WERI-Rb-1 (cell line): ENCODE measurements at places on chromosomes 1 and 21.
A peak's percentile ranks its signal among the peaks of the same experiment; 100 is the strongest.

DNA sequence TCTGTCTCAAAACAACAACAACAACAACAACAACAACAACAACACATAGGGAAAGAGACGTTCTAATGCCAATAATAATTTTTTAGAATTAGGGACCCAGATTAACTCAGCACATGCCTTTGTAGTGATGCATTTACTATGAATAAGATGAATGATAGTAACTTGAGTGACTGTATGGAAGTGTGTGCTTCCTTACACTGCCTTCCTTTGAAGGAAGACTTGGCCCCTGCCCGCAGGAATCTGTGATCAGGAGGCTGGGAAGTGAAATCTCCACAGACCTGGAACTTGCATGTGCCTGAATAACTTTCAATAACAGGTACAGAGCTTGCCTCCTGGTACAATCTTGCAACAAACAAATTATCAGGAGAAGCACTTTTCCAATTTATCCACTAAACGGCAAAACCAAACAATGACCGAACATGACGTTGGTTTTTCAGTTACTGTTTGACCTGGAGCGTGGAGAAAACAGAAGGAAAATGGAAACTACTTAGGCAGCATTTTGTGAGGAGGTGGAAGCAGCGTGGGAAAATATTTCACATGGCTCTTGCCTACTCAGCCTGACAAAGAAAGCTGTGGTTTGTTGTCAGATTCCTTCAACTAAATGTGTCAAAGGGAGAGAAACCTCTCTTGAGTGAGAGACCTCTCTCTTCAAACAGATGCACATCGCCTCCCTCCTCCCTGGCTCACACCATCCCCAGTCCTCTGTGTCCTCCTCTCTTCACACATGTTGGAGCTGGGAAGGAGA lies 10.1 kb upstream of the ABCA4 start:
- no peak for DNase-seq

DNA sequence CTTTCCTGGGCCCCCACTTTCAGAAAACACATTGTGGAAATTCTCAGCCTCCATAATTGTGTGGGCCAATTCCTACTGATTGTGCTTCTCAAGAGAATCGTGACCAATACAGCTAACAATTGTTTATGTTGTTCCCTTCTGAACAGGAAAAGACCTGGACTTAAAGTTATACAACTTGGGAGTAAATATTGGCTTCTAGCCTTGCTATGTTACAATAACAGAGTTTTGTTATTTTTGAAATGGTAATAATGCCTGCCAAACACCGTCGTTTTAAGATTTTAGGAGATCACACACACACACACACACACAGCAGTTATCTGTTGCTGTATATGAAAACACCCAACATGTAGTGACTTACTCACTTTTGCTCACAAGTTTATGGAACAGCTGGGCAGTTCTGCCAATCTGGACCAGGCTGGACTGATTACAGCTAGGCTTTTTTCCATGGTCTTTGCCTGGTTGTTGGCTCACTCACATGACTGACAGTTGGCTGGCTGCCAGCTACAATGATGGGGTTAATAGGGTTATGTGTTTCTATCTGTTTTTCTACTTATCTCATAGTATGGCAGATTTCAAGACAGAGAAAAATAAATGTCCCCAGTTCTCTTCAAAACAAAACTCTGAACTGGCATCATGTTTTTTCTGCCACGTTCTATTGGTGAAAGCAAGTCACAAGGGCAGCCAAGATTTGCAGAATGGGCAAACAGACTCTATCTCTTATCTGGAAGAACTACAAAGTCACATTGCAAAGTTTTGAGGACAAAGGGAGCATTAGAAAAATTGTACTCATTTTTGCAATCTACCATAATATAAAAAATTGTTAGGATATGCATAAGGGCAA lies 447.5 kb downstream of the NEGR1 start:
- DNase-seq = peak; percentile 17

DNA sequence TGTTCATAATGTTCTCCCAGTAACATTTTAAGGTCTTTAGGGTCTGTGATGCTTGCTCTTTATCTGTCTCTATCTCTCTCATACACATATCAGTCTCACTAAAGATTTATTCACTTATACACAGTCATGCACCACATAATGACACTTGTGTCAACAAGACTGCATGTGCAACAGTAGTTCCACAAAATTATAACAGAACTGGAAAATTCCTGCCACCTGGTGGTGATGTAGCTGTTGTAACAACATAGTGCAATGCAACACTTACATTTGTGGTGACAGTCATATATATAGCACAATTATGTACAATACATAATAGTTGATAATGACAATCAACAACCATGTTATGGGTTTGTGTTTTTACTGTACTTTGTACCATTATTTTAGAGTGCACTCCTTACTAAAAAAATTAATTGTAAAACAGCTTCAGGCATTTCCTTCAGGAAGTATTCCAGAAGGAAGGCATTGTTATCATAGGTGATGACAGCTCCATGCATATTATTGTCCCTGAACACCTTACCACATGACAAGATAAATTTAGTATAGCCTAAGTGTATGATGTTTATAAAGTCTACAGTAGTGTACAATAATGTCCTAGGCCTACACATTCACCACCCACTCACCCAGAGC lies 8.1 kb downstream of the TDRD5 start:
- DNase-seq = peak; percentile 46

DNA sequence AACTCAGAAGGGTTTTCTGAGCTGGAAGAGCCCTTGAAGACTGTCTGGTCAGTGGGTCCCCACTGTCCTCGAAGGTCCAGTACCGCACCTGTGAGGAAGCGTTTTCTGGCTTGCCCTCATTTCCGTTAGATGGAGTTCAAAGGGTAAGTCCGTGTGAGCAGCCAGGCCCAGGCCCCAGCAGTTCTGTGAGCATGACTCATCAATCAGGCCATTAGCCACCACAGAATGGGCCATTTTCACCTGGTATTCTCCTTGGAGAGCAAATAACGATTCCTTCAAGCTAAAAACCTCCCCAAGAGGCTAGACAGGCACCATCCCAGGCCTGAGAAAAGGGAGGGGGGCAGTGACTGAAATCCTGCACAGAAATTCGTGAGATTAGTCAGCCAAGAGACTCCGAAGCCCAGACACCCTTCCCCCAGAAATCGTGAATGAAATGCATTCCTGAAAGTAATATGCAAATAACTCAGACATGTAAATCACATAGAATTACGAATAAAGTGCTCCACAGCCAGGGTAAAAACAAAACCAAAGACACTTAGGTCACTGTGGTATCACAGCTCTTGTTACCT lies 66.0 kb downstream of the BCAR3 start:
- no peak for DNase-seq

- DNase-seq = no peak
These were observed 375.7 kb downstream of the NPHP4 start for GRCh38 chr1:5616366-5617178.

- no peak for DNase-seq
These were observed 85.9 kb upstream of the PUM1 start for GRCh38 chr1:31151402-31151801.

DNA sequence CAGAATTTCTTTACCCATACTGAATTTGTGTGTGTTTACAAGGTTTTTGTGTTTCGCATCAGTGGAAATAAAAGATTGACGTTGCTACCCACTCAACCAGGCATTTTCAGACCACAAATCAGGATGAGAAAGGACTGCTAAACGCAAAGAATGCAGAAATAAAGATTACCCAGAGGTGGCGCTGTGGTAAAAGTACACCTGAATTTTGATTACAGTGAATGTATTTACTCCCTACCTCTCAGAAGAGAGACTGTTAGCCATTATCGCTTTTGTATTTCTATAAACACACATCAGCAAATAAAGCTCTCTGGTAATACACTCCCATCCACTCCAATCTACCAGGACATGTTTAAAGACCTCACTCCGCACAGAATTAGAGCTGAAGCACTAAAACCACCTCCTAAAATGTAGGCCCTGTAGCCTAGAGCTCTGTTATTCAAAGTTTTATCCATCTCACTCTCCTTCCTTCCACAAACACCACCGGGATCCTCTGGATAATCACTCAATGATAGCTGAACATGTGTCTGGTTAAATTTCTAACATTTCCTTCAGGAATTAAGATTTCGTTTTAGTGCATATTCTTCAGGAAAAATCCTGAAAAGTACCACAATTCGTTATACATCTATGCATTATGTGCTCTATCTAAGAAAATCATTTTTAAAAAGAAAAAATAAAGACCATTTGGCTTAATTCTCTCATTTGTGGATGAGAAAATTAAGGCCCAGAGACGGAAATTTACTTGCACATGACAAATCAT lies 2.5 kb upstream of the LMO4 start:
- DNase-seq = peak; percentile 64

DNA sequence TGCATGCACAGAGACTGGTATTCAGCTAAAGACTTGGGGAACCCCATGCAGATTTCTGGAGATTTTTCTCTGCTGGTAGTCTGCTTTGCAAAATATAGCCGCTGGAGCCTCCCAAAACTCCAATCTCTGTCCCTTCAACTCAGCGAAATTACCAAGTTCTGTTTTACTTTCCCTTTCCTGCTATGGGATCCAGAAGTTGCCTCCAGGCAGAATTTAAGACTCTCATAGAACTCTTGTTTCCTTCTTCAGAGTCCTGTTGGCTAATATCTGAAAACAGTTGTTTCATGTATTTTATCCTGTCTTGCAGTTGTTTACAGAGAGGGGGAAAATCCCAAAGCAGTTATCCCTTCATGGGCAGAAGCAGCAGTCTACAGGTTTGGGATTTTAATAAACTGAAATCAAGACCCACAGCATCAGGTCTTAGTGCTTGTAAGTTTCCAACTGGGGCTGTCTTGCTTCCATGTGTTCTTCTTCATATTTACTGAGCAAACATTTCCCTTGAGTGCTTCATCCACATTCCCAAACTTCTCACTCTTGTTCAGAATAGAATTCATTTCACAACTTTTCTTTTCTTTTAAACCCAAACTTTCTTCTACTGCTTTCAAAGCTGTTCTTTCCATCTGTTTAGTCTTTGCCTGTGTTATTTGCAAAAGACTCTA lies 221.3 kb upstream of the DMRTA2 start:
- no peak for DNase-seq

- DNase-seq = no peak
These were observed 7.6 kb upstream of the C1orf116 start for GRCh38 chr1:207040181-207040533.

DNA sequence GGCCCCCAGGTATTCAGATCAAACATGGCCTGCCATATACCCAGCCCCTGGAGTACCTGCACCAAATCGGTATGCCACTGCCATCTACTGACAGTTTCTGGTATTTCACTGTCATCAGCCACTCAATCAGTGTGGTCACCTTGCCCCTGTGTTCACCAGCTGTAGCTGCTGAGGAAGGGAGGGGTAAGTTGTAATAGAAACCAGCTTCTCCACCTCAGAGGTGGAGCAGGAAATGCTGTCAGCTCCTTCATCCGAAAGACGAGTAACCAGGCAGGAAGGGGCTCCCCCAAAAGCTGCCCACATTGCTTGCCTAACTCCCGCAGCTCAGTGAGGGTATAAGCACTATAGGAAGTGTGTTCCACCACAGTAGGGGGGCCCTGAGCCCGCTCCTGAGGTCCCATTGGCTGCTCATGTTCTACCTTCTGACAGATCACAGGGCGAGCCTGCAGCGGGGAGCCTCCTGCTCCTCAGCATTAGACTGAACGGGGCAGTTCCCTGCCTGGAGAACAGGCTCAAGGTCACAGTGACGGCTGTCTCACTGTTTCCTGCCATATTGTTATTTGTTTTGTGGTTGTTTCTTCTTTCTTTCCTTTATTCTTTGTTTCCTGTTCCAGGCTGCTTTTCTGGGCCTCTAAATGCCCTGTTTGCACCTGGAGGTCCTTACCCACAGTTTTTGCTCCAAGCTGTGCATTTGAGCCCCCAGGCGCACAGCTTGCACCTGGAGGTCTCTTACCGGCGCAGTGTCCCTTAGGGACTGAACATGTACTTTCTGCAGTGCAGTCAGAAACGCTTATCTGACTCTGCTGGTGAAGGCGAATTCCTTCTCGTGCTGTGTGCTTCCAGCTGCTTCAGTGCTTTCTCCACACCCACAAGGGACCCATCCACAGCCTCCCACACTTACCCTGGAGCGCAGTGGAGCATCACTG lies 1638.3 kb downstream of the MRPL39 start:
- peak; percentile 73 for DNase-seq

DNA sequence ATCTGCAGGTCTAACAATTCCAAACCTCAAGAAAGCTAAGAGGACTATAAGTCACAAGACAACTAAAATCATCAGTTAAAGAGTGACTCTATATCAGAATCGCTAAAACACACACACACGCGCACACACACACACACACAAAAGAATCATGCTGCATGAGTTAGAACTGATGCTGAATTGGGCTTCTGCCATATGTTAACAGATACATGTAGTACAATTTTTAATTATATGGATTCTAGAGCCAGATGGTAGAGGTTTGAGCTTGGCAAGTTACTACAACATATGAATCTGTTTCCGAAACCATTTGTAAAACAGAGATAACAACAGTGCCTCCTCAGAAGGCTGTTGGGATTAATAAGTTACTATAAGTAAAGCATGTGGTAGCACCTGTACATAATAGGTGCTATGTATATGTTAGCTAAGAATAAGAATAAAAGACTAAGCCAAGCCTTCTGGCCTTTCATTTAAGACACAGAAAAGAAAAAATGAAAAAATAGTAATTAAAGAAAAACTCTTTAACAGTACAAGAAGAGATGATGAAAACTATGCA lies 17.9 kb downstream of the EPRS1 start:
- DNase-seq = no peak

GRCh38 chr1:15777909-15778707 lies 19.5 kb downstream of the FBLIM1 start:
- no peak for DNase-seq

DNA sequence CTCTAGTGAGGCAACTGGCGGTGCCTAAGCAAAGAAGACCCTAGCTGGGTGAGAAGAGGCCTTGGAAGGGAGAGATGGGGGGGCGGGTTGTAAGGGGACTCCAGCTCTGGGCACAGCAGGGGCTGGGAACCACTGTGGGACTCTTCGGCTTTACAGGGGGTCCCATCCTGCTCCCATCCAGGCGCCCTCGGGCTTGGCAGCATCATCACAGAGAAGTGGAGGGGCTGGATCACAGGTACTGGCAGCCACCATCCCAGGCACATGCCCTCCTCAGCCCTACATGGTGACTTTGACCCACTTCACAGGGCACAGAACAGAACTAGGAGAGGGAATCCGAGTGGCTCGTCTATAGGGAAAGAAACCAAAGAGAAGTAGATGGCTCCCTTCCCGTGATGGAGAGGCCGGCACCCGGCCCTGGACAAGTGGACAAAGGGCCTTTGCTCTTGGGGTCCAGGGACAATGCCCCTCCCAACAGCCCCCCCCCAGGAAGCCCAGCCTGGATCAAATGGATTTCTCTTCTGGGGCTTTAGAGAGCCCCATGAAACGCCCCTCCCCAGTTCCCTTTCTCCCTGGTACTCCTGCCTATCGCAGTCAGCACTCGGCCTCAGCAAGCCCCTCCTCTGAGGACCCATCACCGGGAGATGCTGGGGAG lies 54.0 kb upstream of the ECE1 start:
- DNase-seq = no peak
